ENCODE measurements at places on chromosomes 16 and 17.

DNA sequence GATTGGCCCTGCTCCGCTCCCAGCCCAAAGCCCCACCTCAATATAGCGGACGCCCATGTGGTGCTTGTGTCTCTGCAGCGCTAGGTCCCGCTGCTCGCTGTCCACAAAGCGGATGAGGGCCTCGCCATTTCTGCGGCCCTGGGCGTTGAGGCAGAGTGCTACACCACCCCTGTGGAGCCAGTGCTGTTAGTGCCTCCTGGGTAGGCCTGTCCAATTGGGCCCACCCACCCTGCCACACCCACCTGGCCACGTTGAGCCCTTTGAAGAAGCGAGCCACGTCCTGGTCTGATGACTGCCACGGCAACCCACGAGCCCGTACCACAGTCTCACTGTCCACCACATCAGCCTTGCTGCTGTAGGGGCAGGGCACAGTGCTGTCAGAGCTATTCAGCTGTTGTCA is 3.6 kb downstream of the ESRP2 start:
- DNase-seq: no peak

GRCh38 chr16:6193718-6194117 is 1096.1 kb upstream of the EEF2KMT start:
- no peak for DNase-seq

DNA sequence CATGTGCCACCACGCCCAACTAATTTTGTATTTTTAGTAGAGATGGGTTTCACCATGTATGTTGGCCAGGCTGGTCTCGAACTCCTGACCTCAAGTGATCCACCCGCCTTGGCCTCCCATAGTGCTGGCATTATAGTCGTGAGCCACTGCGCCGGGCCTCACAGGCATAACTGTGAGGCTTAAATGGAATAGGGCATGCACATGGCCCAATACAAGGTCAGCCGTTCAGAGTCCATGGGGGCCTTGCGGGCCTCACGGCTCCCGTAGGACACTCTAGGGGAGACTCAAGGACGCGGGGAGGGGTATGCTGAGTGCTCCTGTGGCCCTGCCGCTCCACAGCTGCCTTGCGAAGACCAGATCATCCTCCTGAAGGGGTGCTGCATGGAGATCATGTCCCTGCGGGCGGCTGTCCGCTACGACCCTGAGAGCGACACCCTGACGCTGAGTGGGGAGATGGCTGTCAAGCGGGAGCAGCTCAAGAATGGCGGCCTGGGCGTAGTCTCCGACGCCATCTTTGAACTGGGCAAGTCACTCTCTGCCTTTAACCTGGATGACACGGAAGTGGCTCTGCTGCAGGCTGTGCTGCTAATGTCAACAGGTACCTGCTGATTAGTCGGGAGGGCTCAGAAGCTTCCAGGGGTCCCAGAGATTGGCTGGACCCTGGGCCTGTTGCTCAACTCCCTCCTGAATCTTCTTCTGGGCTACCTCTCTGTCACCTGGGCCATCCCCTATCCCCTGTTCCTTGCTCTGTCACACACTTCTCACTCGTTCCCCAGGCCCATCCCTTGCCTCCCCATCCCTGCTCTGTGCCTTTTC is 12.3 kb downstream of the NR1D1 start:
- no peak for DNase-seq

DNA sequence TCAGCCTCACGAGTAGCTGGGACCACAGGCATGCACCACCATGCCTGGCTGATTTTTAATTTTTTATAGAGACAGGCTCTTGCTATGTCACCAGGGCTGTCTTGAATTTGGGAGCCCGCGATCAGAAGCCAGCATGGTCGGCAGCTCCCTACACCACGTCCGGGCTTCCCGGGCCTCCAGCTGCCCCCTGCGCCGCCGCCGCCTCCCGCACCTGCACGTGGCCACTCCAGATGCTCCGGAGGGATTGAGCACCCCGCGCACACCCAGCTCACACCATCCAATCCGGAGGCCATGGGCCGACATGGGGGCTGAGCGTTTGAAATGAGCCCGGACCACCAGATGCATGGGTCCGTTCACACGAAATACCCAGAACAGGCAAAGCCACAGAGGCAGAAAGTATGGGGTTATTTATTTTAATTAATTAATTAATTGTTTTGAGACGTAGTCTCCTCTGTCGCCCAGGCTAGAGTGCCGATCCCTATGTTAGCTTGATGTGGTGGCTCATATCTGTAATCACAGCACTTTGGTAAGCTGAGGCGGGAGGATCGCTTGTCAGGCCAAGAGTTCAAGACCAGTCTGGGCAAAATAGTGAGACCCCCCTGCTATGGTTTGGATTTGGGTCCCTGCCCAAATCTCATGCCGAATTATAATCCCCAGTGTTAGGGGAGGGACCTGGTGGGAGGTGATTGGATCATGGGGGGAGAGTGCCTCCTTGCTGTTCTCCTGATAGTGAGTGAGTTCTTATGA is 17.1 kb upstream of the PDXDC1 start:
- no peak for DNase-seq

GRCh38 chr16:2756288-2757015 is 4.0 kb downstream of the SRRM2 start:
- no peak for DNase-seq

DNA sequence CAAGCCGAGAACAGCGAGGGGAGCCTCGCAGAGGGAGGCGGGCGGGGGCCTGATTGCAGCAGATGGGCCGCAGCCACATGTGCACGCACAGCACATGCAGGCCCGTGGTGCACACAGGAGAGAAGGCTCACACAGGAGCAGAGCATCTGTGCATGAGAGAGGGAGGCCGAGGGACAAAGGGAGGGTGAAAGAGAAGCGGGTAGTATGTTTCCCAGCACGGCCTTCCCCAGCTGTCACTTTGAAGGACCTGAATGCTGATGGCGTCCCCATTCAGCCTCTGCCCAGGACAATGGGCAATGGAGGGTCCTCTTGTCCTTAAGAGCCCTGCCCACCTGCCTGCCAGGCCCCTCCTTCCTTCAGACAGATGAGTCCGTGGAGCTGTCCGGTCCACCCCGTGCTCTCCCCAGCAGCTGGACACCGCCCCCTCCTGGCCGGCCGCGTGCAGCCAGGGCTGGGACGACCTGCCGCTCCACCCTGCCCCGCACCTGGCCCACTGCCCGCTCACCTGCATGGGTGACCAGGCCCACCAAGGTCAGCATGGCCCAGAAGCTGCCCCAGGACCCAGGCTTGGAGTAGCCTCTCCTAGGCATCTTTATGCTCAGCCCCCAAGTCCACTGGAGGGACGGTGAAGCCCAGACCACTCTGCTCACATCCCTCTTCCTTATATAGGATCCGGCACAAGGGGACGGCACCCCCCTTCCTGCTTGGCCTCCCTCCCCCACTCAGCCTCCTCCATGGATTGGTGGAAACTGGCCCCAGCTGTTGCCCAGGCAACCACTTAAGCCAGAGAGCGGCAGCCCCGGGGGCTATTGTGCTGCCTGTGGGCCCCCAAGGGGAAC is at the start of gene BTBD17:
Gene BTBD17 (minus strand): TSS at position 639 of the 839 bp plus-strand sequence. CDS start 49 bp downstream, at position 590.
- peak; percentile 35 for DNase-seq

- no peak for DNase-seq
These were observed 84.4 kb upstream of the RPL38 start for GRCh38 chr17:74119049-74119580.

DNA sequence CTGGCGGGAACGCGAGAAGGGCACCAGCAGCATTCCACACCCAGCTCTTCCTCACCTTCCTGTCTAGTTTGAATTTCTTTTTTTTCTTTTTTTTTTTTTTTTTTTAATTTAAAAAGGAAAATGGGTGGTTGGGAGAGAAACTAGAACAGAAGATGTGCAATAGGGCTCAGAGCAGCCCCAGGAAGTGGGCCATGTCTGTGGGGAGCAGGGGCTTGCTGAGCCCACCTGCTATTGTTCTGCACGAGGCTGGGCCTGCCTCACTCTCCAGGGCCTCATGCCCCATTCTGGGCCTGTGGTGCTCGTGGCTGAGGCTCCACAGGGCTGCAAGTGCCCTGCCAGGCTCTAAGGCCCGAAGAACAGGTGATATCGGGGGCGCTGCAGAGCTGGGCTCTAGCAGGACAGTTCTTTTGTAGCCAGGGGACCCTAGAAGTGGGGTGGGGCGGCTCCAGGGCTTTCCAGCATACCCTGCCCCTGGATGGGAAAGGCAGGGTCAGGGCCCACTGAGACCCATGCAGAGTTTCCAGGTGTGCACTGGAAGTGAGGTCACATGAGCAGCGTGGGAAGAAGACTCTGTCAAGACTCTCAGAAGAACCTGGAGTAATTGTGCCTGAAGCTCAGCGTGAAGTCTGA is 12.4 kb downstream of the MRPL27 start:
- no peak for DNase-seq

DNA sequence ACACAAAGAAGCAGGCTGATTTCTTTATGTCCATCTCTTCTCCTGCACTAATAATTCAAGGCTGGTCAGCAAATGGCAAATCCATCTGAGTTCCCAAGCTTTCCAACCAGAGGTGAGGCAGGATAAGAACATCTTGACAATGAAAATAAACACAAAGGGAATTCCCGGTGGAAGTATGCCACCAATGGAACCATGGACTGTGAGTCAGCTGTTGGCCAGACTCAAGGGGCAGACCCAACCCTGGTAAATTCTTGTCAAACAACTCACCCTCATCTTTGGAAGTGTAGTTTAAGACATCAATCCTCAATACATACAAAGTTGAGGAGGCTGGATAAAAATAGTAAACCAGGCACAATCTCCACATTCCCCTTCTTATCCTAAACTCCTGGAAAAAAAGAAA is 74.3 kb upstream of the CES5A start:
- no peak for DNase-seq

GRCh38 chr16:11046382-11046931 is 102.1 kb downstream of the CLEC16A start:
- no peak for DNase-seq

DNA sequence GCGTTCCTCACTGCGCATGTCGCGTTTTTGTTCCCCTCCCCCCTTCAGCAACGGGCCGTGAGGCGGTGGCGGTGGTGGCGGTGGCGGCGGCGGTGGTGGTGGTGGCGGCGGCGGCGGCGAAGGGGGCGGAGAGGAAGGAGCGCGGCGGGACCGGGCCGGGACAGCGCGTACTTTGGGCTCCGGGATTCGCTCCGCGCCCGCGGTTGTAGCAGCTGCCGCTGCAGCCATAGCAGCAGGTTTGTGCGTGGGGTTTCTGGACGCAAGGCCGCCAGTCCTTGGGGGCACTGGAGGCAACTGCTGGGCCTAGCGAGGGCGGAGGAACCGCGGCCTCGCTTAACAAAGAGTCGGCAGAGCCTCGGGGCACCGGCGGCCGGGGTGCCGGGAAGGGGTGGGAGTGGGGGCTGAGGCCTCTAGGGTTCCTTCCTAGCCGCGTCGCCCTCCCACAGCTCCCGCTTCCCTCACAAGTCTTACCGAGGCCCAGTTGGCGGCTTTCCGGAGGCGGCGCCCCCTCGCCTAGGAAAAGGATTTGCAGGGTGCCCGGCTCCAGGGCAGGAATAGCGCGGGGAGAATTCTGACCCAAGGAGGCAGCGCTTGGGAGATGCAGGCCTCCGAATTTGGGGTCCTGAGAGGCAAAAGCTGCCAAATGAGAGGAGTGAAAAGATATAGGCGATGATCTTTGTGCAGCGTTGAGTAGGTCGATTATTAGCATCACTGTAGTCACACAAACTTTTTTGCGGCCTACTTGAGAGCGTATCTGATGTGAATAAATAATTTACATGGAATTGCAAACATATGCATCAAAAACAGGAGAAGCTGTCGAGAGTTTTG is at the start of gene DDX42:
Gene DDX42 (plus strand): TSS at position 30 of the 828 bp plus-strand sequence. CDS start 12,880 bp downstream, outside the sequence.
- DNase-seq: no peak

GRCh38 chr17:56577843-56578204 is 15.7 kb upstream of the NOG start:
- no peak for DNase-seq

- no peak for DNase-seq
These were observed 8.2 kb downstream of the ZNF689 start for GRCh38 chr16:30601966-30602365.

- no peak for DNase-seq
These were observed 2.3 kb downstream of the SMARCE1 start for GRCh38 chr17:40645291-40645690.

- DNase-seq: no peak
These were observed 216.7 kb upstream of the MPHOSPH6 start for GRCh38 chr16:82386761-82387160.

- no peak for DNase-seq
These were observed 11.7 kb downstream of the CFAP52 start for GRCh38 chr17:9587969-9588656.

- DNase-seq: no peak
These were observed 42.4 kb upstream of the AKTIP start for GRCh38 chr16:53545433-53545832.

DNA sequence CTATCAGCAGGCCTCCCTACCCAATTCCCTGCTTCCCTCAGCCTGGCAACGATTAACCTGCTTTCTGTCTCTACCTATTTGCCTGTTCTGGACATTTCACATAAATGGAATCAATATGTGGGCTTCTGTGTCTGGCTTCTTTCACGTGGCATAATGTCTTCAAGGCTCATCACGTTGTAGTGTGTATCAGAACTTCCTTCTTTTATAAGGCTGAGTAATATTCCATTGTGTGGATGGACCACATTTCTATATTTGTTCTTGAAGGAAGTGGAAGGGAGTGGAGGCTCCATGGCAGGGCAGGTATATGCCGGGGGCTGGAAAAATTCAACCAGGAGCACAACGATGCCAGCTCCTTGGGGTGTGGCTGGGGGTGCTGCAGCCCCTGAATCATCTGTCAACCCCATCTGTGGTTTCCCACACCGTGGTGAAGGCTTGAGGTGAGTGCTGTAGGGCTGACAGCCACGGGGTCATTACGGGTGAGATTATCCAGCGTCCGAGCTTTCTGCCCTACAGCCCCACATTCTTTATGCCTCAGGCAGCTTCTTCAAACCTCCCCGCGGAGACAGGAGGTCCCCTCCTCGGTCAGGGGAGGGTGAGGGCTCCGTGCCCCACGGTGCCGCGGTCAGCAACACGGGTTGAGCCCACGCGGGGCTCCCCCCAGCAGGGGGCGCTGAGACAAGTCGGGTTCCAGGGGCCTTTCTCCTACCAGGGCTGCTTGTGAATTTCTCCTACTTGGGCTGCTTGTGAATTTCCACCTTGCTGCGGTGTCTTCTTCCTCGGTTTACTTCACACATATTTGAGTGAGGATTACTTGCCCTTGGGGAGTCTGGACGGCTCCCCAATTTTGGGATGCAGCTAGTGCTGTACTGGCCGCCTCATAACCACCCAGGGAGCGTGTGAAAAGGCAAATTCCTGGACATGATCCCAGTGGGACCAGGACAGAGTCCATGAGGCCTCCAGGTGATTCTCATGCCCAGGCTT is 18.3 kb upstream of the WFIKKN2 start:
- peak; percentile 65 for DNase-seq

- DNase-seq: peak; percentile 27
These were observed 9.8 kb upstream of the CSNK1D start for GRCh38 chr17:82283208-82283749.

- DNase-seq: no peak
These were observed 1.6 kb downstream of the ASIC2 start for GRCh38 chr17:33291248-33292200.

GRCh38 chr16:82062645-82063058 is 27.6 kb downstream of the HSD17B2 start:
- DNase-seq: no peak

DNA sequence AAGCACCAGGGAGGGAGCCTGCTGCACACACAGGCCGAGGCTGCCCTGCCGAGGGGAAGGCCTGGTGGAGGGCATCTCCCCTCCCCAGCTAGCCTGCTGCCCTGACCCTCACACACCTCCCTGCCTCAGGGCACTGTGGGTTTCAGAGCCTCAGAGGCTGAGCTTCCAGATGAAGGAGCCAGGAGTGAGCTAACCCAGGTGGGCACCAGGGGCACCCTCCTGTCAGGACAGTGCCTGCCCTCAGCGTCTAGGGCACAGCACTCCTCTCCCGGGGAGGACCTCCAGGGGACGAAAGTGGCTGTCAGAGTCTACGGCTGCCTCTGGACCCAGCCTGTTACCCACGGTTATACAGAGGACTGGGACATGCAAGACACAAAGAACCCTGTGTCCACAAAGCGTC is 22.8 kb upstream of the DLX4 start:
- DNase-seq: no peak

GRCh38 chr17:39200070-39200879 is at the start of gene RPL19:
TSS of gene RPL19 (plus strand) at chr17:39200283. CDS start at chr17:39200345, 62 bp downstream.
- no peak for DNase-seq
